ENCODE measurements at places on chromosomes 2 and 18.

GRCh38 chr2:233385489-233386044, 31.3 kb downstream of the DGKD start:
- no peak for DNase-seq

DNA sequence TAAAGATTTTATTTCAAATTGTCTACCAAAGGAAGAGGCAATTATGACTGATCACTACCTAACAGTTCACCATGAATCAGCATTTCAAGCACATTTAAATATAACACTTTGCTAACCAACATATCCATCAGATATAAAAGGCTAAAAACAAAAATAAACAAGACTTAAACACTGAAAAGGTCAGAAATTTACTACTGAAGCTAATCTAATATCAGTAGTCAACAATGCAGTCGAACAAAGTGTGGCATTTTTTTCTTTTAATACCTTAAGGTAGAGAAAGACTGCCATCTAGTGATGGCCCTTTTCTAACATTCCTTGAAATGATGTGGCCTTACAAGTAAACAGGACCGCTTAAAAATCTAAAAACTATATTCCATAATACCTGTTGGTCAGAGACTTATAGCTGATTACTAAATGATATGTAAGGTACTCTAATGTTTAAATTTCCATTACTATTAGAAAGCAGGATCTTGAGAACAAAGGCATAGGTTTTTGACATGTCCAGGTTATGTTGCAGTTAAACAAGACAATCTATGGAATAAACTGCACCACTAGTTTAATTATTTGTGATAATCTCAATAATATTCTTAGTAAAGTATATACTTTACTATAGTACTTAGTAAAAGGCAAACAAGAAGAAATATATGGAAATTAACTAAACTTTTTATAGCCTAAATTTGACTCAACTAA, 80.0 kb downstream of the EXOC6B start:
- no peak for DNase-seq

GRCh38 chr2:99981840-99982239, 160.6 kb downstream of the AFF3 start:
- DNase-seq, result no peak

DNA sequence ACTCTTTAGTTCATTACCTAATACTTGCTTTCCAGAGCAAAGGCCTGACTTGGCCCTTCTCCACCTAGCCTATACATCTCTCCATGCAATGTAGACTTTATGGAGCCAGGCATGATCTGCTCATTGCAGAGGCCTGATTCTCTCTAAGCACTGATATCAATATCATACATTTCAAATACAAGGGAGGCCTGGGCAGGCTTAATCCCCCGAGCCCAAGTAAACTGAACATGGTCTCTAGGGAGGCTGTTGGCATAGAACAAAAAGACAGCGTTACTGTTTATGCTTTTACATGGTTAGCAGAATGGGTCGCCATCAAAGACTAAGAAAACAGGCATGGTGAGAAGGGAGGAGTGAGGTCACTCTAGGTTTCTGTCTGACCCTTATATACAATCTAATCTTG, 695.1 kb downstream of the ZEB2 start:
- DNase-seq, result no peak

GRCh38 chr2:176848844-176849243, 363.8 kb upstream of the HNRNPA3 start:
- DNase-seq, result no peak

DNA sequence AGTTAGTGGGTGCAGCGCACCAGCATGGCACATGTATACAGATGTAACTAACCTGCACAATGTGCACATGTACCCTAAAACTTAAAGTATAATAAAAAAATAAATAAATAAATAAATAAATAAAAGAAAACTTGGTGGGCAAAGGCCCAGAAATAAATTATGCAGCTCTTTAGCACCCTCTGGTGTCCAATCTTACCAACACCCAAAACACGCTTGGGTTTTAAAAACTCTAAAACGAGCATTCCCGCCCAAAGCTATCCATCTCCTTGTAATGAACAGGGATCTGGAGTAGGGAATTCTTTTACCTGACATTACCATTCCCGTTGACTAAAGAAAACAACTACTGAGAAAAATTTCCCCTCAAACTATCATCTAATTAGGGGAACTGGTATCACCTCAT, 2005.9 kb upstream of the CELF4 start:
- DNase-seq, result no peak

DNA sequence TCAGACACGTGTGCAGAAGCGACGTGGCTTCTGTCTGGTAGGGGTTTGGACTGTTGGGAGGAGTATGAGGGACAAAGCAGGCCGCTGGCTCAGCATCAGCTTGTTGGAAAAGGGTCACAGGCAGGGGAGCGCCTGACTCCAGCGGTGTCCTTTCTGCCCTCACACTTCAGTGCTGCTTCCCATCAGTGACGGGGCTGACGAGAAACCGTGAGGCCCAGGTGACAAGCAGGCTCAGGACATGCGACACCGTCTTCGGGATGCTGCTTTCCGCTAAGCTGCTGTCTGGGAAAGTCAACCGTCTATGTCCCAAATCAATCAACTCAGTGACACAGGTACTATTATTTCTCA, 90.5 kb downstream of the USP40 start:
- no peak for DNase-seq

DNA sequence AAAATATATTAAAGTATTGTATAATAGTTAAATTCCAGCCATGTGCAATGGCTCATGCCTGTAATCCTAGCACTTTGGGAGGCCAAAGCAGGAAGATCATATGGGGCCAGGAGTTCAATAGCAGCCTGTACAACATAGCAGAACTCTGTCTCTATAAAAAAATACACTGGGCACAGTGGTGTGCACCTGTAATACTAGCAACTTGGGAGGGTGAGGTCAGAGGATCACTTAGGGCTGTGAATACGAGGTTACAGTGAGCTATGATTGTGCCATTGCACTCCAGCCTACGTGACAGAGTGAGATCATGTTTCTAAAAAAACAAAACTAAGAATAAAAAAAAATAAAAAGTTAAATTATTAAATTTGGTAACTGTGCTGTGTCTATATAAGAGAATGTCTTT, 36.1 kb downstream of the ZRANB3 start:
- DNase-seq, result no peak

GRCh38 chr2:191064590-191064989, 50.6 kb upstream of the STAT1 start:
- no peak for DNase-seq

GRCh38 chr2:11072550-11072949, 82.7 kb upstream of the SLC66A3 start:
- DNase-seq, result no peak

- DNase-seq, result no peak
Measured at GRCh38 chr2:100407073-100407472, 10.4 kb downstream of the CHST10 start.

DNA sequence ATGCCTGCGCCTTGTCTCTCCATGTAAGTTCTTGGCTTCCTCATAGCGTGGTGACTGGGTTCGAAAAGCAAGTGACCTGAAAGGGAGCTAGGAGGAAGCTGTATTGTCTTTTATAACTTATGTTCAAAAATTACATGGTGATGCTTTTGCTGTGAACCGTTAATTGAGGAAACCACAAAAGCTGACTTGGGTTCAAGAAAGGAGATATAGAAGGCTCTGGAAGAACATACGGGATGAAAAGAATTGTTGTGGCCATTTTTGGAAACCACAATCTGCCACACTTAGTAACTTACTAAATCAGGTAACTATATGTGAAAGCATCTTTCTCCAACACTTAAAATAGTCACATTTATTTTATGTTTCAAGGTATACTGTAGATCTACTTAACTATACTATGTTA, 177.0 kb upstream of the RBMS1 start:
- no peak for DNase-seq

- no peak for DNase-seq
Measured at GRCh38 chr2:236341067-236341466, 76.9 kb upstream of the ASB18 start.

- DNase-seq, result no peak
Measured at GRCh38 chr2:55907686-55908085, 15.9 kb downstream of the EFEMP1 start.

DNA sequence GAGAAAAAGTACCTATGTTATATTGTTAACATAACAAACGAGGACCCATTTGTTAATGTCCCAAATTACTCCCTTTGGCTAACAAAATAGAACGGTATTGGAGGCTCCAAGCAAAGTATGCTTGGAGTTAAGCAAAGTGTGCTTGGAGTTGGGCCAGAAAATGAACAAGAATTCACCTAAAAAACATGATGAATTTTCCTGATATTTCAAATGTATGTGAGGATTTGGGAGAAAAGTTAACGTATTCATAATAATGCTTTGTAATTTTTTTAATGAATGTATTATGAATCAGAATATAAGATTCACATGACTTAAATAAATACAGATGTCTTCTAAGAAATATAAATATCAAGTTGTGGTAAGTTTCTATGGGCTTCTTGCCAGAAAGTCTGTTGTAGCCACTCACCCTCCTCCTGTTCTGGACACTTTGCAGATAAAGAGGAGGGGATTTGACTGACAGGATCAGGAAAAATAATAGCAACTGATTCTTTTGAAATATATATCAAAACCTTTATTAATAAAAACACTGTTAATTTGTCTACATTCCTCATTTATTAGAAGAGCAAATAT, 423.7 kb upstream of the MMADHC start:
- DNase-seq, result no peak

DNA sequence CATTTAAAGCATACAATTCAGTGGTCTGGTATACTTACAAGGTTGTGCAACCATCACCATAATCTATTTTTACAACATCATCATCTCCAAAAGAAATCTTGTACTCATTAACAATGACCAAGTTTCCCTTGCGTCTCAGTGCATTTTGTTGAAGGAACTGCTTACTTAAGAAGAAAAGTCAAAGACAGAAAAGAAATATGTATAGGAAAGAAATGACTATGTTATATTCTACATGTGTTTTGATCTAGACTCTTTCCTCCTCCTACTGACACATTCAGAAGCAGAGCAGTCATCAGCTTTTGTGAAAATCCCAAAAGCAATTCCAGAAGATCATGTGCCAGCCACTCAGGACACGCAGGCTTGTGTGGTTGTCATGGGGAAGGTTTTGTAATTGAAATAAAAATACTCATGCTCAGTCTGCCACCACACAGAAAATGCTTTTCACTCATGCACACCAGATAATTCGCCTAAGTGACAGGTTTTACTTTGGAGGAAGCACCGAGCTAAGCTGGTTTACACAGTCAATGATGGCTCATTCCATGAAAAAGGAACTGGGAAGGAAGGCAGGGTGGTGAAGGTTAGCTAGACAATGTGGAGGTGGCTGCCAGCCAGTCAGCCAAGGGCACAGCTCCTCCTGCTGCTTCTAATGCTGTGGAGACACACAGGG, 158.5 kb upstream of the REV1 start:
- DNase-seq, result no peak

DNA sequence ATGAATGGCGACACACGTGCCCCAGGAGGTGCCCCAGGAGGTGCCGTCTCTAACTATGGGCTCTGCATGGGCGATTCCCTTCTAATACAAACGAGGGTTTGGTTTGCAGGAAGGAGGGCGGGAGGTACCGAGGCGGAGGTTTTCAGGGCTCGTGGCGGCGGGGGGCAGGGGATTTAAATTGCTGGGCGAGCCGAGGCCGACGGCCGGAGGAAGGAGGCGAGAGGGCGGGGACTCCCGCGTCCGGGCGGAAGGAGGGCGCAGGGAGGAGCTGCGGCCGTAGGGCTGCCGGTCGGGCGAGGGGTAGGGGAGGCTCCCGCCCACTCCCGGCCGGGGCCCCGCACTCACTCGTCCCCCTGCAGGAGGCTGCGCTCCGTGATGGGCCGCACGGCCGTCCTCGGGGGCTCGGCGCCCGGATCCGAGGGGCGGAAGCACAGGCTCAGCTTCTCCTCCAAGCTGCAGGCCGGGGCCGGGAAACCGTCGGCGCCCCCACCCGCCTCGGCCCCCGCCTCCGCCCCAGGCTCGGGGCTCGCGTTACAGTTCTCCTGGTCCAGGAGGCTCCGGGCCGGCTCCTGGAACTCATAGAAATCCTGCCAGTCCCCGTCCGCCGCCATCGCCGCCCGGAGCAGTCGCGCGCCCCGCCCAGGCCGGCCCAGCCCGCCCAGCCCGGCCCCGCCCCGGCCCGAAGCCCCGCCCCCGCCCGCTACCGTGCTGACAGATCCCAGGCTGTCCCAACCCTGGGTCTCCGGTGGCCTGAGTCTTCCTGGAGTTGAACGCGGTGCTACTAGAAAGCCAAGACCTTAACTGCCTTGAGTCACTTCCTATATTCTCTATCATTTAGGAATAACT, at the start of gene FEZ2:
FEZ2 (minus strand) TSS at position 637 of the 846 bp plus-strand sequence; CDS start at position 611, 26 bp downstream.
- DNase-seq, result peak; percentile 13

GRCh38 chr2:23596316-23596885, 211.4 kb downstream of the KLHL29 start:
- DNase-seq, result no peak

- no peak for DNase-seq
Measured at GRCh38 chr2:133526530-133527300, 41.5 kb downstream of the NCKAP5 start.

- DNase-seq, result no peak
Measured at GRCh38 chr2:127437781-127438726, 19.8 kb downstream of the PROC start.

DNA sequence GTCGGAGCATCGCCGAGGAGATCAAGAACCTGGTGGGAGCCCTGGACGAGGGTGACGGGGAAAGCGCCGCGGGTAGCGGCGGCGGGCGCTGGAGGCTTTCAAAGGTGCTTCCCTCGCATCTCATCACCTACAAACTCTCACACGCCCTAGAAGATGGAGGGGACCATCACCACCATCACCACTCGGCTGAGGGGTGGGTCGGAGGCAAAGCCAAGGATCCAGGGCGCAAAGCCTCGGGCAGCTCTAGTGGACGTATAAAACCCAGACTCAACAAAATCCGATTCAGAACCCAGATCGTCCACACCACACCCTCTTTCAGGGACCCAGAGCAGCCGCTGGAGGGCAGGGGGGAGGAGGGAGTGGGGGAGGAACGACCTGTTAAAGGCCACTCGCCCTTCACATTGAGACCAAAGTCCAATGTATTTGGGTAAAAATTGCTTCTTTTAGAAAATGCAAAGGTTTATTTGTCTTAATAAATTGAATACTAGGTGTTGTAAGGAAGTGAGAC, 1.5 kb downstream of the SOWAHC start:
- DNase-seq, result no peak

DNA sequence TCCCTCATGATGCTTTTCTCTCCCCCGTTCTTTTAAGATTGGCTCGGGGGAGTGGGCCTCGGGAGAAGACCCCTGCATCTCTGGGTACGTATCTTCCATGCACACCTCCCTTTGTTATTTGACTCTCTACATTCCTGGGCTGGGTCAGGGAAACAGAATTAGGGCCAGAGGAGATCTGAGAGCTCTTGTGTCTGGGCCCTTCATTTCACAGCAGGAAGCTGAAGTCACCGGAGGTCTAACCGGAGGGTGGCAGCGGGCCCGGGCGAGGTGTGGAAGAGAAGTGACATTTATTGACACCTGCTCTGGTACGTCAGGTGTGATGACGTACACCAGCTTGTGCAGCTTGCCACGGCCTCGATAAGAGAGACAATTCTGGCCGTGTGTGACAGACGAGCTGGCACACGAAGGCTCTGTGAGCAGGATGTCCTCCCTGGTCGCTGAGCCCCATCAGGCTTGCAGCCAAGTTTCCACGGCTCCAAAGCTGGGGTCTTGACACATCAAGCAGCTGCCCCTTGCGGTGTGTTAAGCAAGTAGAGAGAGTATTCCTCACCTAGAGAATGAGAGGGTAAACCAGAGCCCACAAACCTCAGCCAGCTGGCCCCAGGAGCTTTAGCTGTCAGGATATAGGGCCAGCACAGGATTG, 30.4 kb downstream of the TOGARAM2 start:
- no peak for DNase-seq

All from cortex of kidney (tissue), 1 donor.